ENCODE measurements at places on chromosomes 4 and X.

- DNase-seq = no peak
These were observed 74.0 kb upstream of the KLF3 start for GRCh38 chr4:38590046-38590445.

- no peak for DNase-seq
These were observed 40.5 kb upstream of the PRKG2 start for GRCh38 chr4:81255524-81255923.

- DNase-seq = no peak
These were observed 44.2 kb upstream of the RASSF6 start for GRCh38 chr4:73664470-73664869.

GRCh38 chr4:183721207-183722081, 62.4 kb downstream of the TRAPPC11 start:
- peak; percentile 80 for DNase-seq

DNA sequence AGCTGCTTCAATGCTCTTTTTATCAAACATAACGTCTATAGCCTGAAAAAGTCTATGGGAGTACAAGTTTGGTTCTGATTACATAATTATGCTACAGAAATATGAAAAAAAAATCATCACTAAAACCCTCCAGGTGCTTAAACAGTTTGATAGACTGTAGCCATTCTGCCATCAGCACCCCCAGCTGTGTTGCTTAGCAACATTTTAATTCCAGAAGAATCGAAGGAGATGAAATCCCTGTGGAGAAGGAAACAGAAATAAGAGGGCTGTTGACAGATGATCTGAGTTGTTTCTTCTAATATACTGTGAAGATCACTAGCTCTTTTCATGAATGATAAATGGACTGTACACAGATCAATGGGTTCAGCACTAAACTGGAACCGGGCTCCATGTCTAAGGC, 402.8 kb downstream of the AFF2 start:
- DNase-seq = no peak

DNA sequence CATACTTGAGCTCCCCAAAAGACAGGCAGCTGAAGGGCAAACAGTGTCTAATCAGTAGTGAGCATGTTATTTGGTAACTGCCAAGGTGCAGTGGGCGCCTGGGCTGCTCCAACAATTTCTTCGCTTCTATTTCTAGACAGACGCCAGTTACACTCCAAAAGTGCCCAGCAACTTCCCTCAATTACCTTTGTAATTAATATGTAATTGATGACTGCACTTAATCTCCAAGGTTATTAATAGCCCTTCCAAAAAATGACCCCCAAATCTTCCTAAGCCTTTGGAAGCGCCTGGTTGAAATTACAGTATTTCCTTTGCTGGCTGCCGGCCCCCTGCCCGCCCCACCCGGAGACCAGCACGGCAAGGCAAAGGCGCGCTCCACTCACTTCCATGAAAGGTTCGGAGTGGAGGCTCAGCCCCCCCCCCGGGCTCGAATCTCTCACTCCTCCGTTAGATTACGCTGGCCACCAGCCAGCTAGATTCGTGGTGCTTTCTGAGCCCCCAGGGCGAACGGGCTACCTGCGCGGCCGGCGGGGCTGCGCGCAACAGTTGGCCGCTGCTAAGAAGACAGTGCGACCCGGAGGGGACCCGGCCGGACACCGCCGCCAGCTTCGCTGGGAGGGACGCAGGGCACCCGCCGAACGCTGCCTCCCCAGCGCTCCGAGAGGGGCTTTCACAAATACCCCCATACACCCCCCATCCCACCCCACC, 1.9 kb downstream of the GPC4 start:
- DNase-seq = no peak

DNA sequence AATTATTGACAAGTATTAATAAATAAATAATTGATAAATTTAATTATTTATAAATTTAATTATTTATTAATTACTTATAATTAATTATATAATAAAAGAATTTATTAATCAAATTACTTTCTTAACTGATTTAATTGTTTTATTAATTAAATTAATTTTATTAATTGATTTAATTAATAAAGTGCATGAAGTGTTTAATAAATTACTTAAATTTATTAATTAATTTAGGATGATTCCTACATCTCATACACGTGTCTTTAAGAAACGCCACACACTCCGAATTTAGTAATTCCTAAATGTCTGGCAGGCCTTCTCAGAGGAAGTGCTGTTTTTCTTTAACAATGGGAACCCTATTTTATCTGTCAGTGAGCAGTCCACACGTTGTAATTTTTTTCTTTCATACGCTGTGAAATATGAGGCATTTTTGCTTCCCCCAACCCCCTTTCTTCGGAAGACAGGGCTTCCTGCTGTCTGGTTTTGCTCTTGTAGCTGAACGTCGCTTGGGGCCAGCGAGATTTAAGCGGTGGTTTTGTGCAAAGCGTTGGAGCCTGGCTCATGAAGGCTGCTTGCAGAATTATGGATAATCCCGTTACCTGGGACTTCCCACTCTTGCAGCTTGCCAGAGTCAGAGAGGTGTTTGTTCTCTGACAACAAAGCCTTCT, 46.8 kb downstream of the CRLF2 start:
- DNase-seq = no peak

GRCh38 chr4:52964011-52964410, 101.9 kb downstream of the RASL11B start:
- no peak for DNase-seq

- DNase-seq = no peak
These were observed 22.0 kb upstream of the RPA4 start for GRCh38 chrX:96861661-96862060.

- DNase-seq = no peak
These were observed 364.6 kb upstream of the FTHL17 start for GRCh38 chrX:31436424-31436823.

GRCh38 chr4:144985531-144985930, 112.5 kb downstream of the ANAPC10 start:
- DNase-seq = no peak

GRCh38 chr4:165101641-165102040, 11.0 kb downstream of the TMEM192 start:
- no peak for DNase-seq

Data from upper lobe of left lung (tissue), 6 donors.